ENCODE measurements at places on chromosomes 5 and 9.

DNA sequence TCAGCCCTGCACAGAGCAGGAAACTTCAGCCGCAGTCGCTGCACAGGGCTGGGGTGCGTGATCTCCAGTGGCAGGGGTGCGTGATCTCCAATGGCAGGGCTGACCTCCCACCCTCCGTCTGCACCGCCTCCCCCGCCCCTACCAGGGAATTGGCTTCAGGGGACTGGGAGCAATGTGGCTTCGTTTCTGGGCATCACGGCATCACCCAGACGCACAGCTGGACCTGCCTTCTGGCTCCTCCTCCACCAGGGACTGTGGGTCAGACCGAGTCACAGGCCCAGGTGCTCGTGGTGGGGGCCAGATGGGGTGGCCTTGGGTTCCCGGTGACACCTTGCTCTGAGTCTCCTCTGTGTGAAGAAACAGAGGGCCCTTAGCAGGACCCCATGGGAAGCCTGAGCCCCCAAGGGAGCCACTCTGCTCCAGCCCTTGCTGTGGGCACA is 51.1 kb downstream of the AHRR start:
- DNase-seq: no peak

DNA sequence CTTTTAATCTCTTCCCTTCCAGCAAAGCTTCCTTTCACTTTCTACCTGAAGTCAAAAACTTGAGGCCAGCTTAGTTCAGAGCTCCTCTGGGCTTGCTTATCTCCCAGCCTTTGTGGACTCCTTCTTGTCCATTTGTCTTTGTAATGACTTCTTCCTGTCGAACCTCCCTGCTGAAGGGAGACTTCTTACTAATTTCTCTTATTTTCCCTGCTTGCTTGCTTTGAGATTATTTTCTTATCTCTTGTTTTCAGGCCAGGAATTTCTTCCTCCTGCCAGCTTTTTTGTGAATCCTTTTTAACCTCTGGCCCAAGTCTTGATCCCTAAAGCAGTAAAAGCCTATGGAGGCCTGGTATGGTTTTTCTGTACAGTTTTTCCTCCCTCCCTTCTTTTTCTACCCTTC is 46.8 kb upstream of the DHFR start:
- no peak for DNase-seq

DNA sequence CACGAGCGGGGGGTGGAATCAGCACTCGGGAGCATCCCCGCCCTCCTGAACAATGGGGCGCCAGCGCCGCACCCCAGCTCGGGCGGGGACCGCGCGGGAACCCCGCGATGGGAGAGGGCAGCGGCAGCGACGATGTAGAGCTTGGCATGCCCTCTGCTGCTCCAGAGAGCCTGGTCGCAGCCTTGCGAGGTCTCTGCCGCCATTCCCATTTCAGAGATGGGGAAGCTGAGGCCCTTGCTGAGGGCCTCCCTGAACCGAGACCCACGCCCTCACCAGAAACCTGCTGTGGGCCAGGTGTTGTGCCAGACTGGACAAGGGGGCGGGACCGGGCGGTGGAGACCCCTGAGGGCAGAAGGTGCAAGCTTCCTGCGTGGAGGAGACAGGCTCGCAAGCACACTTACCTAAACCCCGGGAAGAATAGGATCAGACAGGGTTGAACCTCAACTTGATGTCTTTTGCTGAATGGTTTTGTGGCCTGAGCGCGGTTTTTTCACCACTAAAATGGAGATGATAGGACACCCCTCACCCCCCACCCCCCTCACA is 647 bp upstream of the MEGF9 start:
- DNase-seq: no peak

GRCh38 chr5:107513337-107514085 is 157.2 kb downstream of the EFNA5 start:
- no peak for DNase-seq

DNA sequence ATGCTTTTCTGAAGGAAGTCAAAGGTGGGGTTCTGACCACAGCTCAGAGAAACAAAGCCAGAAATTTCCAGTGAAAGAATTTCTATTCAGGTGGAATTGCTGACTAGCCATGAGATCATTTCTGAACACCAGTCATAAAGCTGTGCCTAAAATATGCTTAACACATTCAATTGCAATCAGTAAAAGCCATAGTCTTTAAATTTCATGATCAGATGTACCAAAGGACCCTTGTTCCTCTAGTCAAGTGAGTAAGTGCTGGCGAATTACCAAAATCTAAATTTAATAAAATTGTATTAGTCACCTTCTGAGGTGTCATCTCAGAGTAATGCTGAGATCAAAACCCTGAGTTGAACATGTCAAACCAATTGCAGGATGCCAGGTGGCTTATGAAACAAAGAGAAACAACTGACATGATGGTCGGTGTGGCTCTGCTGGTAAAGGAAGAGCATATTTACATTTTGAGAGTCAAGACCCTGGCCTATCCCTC is 334.2 kb upstream of the CCNH start:
- DNase-seq: no peak

DNA sequence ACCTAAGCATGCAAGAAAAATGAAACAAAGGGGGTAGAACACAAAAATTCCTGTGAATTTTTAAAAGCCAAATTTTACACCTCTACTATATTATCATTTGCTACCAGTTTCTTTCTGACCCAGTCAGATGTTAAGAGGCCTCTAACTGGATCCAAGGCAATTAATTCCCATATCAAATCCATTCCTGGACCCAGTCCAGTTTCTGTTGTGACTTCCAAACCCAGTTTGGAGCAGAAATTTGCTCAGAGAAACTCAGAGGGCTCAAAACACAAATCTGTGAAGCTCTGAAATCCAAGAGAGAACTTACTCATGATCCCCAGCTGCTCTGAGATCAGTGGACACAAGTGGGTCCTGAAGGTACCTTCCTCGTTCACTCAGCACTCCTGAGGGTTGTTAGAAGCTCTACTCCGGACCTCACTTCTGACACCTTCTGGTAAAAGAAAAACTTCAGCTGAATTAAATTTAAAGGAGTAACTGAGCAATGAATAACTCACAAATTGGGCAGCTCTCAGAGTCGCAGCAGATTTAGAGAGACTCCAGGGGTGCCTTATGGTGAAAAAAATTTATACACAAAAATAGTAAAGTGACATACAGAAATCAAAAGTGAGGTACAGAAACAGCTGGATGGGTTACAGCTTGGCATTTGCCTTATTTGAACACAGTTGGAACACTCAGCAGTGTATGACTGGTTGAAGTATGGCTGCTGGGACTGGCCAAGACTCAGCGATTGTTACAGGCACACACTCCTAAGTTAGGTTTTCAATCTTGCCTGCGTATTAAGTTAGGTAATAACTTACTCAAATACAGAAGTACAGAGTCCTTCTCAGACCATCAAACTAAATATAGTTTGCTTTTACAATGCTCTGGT is 32.4 kb downstream of the INSL4 start:
- DNase-seq: no peak

DNA sequence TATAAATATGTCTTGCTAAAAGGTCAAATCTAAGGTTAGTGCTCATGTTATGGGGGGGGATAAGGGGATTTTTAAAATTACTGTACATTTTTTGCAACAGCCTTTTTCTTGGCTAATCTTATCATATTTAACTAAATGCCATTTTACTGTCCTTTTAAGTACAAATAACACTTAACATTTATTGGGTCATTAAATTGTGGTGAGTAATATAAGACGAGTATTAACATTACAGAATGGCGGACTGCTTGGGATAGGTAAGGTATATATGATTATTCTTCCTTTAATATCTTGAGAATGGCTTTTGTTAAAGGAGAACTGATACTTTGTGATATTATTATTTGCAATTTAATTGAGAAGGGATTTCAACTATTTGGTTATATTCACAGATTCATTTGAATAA is 33.2 kb downstream of the GPR151 start:
- DNase-seq: no peak

Data from stimulated activated CD4-positive, alpha-beta T cell treated with anti-CD3 and anti-CD28 coated beads, Interleukin-1b, Interleukin-23, amount 100 ng/mL, for 1 hour (primary cell).